ENCODE measurements at places on chromosomes 13 and 19.

DNA sequence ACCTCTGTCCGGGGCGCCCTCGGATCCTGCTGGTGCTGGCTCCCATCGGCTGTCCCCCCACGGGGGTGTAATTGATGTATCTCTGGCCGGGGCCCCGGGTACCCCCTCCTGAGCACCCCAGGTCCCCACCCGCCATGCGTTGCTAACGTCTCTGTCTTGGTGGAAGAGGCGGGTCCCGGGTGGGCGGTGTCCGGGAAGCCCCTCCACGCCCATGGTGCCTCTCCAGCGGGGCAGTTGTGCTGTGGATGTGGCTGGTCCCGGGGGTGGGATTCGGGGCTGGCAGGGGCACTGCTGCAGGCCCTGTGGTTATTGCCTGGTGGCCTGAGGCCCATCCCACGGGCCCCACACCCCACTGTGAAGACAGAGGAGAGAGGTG is 4.9 kb downstream of the DIRAS1 start:
- DNase-seq = no peak

- DNase-seq = no peak
Measured at GRCh38 chr19:2336528-2337328, 8.2 kb downstream of the SPPL2B start.

DNA sequence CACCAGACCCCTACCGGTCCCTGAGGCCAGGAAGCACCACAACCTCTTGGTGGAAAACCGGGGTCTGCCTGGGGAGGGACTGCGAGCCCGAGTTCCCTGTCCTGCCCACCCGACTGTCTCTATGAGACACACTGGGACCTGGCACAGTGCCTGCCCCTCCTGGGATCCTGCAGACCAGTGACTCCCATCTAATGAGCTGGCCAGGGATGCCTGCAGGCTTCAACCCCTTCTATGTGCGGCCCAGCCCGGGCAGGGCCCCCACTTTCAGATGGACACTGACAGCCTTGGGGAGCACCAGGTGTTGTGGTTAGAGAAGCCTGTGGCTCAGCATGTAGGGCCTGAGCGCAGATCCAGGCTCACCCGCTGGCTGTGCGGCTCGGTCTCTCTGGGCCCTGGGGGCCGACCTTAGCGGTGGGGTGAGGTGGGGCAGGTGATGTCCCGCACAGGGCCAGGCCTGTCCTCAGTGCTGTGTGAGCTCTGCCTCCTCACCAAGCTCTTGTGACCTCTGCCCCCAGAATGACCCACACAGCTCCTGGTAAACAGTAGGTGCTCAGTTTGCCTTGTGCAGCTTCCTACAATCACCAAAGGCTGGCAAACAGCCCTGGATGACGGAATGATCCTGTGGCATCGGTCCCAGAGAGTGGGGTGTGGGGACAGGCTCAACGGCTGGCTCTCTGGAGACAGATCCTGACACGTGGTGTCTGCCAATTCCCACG is 17.9 kb upstream of the CACTIN start:
- no peak for DNase-seq

DNA sequence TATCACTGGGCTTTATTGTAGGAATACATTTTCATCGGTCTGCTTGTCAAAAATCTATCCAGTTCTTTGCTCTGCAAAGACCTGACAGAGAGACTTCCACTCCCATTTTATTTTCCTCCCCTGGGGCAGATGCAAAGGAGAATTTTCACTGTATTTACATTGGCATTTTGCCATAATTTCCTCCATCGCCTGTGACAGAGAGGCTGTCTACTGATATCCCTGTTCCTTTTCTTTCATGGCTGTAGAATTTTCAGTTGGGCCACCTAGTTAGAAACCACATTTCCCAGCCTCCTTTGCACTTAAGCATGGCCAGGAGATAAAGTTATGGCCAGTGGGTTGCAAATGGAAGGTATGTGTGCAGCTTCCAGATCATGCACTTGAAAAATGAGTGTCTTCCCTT is 89.3 kb downstream of the NUFIP1 start:
- DNase-seq = no peak

GRCh38 chr19:2569596-2570465 is 93.9 kb downstream of the GADD45B start:
- DNase-seq = no peak

DNA sequence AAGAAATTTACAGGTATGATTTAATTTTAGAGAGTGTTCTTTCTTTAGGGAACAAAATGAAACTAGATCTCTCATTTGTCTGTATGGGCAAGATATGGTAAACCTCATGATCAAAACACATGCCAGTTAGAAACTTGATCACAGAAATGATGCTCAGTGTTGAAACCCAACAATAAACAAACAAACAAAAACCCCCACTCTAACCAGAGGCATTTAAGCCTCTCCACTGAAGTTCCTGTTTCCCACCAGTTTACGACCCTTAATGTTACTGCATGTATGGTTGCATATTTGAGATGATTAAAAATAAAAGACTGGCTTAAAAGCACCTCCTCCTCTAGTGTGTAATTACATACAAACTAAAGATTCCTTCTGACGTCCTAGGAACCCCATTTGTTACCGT is 293.3 kb upstream of the MAB21L1 start:
- DNase-seq = no peak

- DNase-seq = no peak
Measured at GRCh38 chr13:29436291-29436690, 159.2 kb downstream of the SLC7A1 start.

DNA sequence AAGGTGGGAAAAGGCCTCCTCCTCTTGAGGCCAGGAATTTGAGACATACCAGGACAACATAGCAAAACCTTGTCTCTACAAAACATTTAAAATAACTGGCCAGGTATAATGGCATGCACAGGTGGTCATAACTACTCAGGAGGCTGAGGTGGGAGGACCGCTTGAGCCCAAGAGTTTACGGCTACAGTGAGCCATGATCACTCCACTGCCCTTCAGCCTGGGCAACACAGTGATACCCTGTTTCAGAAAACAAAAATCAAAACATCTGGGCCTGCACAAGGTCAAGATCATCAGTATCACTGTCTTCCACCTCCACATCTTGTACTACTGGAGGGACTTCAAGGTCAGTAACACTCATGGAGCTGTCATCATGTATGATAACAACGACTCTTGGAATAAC is 742.7 kb upstream of the GPC6 start:
- DNase-seq = no peak

- DNase-seq = no peak
Measured at GRCh38 chr13:107865318-107865575, 350.1 kb downstream of the LIG4 start.

DNA sequence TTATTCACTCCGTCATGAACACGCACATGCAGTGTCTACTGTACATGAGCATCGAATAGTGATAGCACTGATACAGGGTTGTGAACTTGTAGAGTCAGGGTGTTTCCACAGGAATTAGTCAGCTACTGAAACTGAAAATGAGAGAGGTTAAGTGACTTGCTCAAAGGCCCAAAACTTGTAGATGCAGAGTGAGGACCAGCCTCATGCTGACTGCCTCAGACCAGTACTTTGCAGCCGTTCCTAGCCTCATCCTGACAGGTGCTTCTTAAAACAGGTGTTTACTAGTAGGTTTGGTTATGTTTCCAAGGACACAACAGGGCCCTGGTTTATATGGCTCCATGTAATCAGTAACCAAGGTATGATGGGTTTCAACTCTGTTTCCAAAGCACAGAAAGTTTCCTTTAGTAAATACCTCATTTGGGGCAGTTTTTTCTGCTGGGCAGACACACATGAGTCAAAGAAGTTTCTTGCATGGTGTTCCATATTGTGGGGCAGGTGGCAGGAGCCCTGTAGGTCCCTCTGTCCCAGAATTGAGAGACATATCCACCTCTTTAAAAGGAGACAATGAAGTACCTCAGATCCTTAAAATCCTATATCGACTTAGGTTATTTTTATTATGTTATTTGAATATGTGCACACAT is 16.0 kb downstream of the FGF9 start:
- peak; percentile 70 for DNase-seq

DNA sequence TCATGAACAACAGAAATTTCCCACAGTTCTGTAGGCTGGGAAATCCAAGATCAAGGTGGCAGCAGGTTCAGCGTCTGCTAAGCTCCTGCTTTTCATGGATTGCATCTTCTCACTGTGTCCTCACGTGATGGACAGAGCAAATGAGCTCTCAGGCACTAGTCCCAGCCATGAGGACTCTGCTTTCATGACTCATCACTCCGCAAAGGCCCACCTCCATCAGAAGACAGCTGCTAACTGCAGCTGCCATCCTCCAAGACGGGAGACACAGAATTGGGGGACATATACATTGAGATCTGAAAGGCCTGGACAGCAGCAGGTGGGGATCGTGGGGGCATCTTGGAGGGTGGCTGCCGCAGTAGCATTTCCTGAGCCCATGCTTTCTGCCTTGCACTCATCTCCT is 44.4 kb upstream of the SPATA13 start:
- no peak for DNase-seq

GRCh38 chr19:15378534-15379082 is 979 bp downstream of the AKAP8 start:
- peak; percentile 68 for DNase-seq

GRCh38 chr19:18542941-18543813 is at the start of gene FKBP8:
FKBP8 (minus strand) TSS chr19:18543573; CDS start chr19:18541970, 1,603 bp downstream.
- DNase-seq = peak; percentile 95

DNA sequence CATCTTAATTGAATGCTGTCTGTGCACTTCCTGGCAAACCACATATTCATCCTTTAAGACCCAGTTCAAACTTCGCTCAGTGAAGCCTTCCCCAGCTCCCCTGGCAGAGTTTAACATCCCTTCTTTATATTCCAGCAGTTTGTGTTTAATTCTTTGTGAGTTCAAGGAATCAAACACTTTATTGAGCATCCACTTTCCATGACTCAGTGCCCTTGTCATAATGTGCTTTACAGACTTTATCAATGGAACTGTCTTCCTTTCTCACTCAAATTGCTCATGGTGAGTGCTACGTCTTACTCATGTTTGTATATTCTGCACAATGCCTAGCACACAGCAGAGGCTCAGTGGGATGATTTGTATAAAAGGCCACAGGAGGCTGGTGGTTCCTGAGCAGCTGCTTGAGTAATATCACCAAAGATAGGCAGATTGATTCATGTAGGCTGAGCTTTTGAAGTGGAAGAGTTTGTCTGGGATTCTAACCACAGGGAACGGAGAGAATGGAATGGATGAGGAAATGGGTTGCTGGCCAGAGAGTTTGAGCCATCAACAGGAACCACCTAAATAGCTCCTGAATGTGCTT is 44.2 kb downstream of the SERTM1 start:
- DNase-seq = no peak

DNA sequence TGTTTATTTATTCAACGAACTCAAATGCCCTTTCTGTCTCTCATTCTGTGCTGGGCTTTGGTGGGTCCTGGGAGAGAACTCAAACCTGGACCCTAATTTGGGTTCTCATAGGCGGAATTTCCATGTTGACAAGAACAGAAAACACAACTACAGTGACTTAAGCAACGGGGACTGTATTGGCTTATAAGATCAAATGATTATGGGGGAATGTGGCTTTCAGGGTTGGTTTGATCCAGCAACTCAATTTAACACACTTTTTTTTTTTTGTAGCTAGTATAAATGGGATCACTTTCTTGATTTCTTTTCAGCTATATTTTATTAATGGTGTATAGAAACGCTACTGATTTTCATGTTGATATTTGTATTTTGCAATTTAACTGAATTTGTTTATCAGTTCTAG is 9.9 kb downstream of the FCHO1 start:
- no peak for DNase-seq

DNA sequence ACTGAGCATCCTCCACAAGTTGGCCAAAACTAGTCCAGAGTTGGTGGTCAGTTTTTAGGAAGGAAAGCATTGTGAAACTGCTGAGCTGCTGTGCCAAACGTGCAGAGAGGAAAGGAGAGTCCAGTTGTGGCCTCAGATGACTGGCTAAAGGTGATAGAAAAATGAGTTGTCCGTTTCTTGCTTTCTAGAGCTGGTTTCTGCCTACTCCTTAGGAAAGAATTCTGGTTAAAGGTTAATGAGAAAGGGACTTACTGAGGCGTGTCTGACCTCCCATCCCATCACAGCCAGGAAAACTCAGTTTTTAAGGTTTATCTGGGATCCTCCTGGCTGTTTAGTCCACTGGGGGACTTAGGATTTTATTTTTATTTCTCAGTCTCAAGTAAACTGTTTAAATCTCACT is 1186.3 kb downstream of the UQCRFS1 start:
- DNase-seq = no peak

DNA sequence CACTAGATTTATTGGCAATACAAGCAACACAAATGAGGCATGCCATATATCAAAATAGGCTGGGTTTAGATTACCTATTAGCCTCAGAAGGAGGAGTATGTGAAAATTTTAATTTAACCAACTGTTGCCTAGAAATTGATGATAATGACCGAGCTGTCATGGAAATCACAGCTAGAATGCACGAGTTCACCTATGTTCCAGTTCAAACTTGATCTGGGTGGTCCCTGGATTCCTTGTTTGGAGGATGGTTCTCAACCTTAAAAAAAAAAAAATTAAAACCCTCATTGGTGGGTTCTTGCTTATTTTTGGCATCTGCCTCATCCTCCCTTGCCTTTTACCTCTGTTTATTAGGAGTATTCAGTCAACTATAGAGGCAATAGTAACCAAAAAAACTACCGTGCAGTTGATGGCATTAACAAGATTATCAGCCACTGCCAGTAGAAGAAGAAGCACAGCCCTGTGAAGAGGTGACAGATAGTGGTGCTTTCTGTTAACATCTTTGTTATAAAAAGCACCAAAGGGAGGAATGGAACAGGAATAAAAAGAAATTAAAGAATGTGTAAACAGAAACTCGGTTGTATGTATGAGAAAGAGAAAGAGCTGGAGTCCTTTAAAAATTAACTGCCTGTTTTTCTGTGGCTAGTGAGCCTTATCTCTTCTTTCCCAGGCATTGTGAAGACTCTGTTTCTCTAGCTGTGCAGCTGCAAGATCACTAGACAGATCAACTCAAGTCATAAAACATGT is 106.4 kb downstream of the ZNF429 start:
- DNase-seq = no peak

DNA sequence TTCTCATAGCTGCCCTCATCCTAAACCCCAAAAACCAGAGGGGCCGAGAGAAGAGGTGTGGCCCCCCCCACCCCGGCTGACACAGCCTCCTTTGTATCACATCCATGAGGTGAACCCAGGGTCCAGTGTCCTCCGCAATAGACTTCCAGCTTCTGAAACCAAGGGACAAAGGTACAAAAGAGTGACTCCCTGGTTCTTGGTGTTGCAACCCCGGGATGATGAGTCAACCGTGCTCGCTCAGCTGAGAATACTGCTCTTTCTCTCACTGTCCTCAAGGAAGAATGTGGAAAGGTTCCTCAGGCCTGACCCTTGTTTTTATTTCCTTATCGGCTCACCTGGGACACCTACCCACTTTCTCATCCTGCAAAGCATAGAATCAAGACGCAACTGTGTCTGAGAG is 5.5 kb downstream of the SLC15A1 start:
- no peak for DNase-seq

DNA sequence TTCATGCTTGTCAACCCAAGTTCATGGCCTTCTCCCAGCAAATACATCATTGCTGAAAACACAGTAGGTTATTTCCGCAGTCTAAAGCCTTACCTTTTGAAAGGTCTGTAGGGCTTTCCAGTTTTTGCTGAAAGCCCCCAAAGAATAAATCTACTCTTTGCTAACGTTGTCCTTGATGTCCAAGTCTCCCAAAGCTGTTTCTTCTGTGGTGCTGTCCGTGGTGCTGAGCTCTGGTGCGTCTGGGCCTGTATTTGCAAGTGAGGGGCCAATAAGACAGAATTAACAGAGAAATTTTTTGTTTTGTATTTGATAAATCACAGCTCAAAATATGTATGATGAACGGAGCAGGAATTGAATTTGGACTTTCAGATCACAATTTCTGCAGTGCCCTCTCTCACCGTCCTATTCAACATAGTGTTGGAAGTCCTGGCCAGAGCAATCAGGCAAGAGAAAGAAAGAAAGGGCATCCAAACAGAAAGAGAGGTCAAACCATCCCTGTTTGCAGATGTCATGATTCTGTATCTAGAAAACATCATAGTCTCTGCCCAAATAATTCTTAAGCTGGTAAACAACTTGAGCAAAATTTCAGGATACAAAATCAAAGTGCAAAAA is 9.8 kb upstream of the LGALS16 start:
- peak; percentile 5 for DNase-seq

Measured in activated CD4-positive, alpha-beta T cell treated with anti-CD3 and anti-CD28 coated beads, Interleukin-2, amount 50 U/mL, for 16 hours (primary cell).